CD14-positive monocyte (primary cell): ENCODE measurements at places on chromosomes 7 and 10.

GRCh38 chr7:77367976-77368375 is 48.2 kb downstream of the GSAP start:
- no peak for DNase-seq

GRCh38 chr7:114293289-114294012 is 121.2 kb upstream of the FOXP2 start:
- DNase-seq: no peak

GRCh38 chr7:12458520-12459131 is 55.0 kb upstream of the VWDE start:
- DNase-seq: no peak

GRCh38 chr10:12500381-12501303 is 151.3 kb downstream of the CAMK1D start:
- DNase-seq: peak; percentile 8

DNA sequence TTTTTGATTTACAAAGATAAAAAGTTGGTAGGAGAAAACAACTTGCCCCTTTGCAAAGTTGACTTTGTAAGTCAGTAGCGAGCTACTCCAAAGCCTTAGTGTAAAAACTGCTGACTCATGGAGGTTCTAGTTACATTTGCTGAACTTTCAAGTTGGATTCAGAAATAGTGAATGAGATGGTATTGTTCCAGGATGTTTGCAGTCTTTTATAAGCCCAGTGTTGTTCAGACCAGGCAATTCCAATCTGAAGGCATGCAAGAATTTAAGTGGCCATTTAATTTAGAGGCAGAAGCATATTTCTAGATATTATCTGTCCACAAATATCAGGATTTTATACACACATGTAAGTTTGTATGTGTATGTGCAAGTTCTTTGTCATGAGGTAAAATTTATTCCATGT is 21.6 kb downstream of the TES start:
- peak; percentile 37 for DNase-seq

- no peak for DNase-seq
Observed at GRCh38 chr10:61629576-61629975, 33.2 kb upstream of the CABCOCO1 start.

DNA sequence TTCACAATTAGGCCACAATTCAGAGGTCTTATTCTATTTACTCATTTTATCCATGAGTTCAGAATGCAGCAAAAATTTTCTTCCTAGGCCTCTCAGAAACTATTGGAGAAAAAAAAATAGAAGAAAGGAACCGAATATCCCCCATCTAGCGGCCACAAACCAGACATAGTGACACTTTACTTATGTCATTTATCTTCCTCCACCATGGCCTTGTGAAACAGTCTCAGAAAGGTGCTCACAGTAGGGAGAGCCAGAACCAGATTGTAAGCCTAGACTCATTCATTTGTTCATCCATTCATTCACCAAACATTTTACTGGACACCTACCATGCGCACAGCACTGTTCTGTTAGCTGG is 16.0 kb downstream of the CREB3L2 start:
- DNase-seq: no peak

GRCh38 chr10:79052291-79053080 is 16.3 kb upstream of the ZMIZ1 start:
- peak; percentile 35 for DNase-seq

- no peak for DNase-seq
Observed at GRCh38 chr10:58609532-58610150, 97.0 kb downstream of the BICC1 start.
